ENCODE measurements at places on chromosomes 5 and 9.

GRCh38 chr5:55897905-55898304, 46.7 kb downstream of the IL31RA start:
- DNase-seq = no peak

- DNase-seq = no peak
These were observed 355.1 kb downstream of the ADAMTS6 start for GRCh38 chr5:65126542-65127069.

DNA sequence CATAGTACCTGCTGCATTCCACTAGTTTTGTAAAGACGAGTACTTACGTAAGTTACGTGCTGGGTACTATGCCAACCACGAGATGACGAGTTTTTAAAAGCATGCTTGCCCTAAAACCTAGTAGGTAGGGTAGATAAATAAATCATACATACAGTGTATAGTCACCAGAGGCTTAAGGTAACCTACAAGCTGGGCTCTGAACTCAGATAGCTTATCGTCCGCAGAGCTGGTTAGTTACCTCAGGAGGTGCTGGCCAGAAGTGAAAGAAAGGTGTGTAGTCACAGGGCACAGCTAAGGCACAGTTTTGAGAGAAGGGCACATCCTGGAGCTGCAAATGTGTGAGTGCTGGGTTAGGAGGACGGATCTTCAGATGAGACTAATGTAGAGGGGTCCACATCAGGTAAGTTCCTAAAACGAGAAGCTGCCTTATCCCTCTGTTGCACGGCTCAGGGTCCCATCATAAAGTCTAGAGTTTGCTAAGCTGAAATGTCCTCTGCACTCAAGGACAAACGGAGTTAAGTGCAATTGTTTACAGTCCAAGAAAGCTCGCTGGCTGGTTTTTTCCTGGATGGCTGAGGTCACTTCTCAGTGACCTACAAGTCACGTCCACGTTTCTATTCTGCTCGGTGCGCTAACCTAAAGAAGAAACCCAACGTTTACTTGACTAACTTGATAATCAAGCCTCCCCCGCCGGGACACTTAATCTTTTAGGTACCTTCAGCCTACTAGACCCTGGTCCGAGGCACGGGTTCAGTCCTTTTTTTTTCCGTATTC, 1.1 kb upstream of the SNX24 start:
- no peak for DNase-seq

DNA sequence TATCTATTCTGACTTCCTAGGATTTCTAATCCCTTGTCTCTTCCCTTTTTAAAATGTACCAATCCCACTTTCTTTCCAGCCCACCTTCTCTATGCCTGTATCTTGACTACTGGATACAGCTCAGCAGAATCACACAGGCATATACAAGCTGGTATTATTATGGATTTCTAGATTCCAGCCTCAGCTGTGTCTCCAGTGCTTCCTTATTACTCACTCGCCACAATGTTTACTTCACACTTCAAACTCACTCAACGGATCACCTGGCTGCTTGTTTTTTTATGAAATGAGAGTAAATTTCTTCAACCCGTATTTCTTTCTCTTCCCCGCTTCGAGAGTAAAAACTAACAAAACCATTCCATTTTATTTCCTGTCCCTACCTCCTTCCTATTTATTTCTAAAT, 38.8 kb downstream of the CWC27 start:
- DNase-seq = no peak

- no peak for DNase-seq
These were observed at the start of gene TNFSF15 for GRCh38 chr9:114805670-114806525. TNFSF15 (minus strand) TSS chr9:114806039; CDS start chr9:114806012, 27 bp downstream.
